ENCODE measurements at places on chromosomes 6 and 20.

- DNase-seq = no peak
Measured at GRCh38 chr6:102812242-102812641, 1418.7 kb downstream of the GRIK2 start.

GRCh38 chr6:161922631-161923119 lies 648.8 kb upstream of the AGPAT4 start:
- DNase-seq = peak; percentile 68

GRCh38 chr6:1792989-1793388 lies 183.3 kb downstream of the FOXC1 start:
- DNase-seq = peak; percentile 32

GRCh38 chr6:136022224-136022874 lies 170.8 kb downstream of the PDE7B start:
- no peak for DNase-seq

- DNase-seq = no peak
Measured at GRCh38 chr6:128246472-128247260, 273.7 kb downstream of the PTPRK start.

- DNase-seq = no peak
Measured at GRCh38 chr6:105537981-105538578, 135.2 kb upstream of the PREP start.

- no peak for DNase-seq
Measured at GRCh38 chr6:46262928-46263706, 92.3 kb upstream of the ENPP5 start.

GRCh38 chr20:57695012-57695411 lies 14.8 kb downstream of the PMEPA1 start:
- DNase-seq = peak; percentile 95

GRCh38 chr6:5498579-5498899 lies 237.2 kb downstream of the FARS2 start:
- no peak for DNase-seq

DNA sequence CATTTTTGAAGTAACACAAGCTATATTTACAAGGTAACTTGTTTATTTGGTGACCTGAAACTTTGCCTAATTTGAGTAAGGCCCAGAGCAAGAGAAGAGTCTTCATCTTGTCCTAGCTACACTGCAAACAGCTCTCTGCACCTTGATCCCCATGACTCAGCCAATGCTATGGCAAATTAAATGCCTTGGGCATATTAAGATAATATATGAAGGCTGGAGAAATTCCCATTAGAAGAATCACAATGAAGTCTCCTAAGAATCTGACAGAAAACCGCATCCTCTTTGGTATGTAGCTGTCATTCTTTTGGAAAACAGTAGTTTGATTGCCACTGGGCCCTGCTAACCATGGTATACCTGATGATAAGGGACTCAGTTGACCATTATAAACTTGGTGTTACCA lies 204.5 kb downstream of the UBE3D start:
- DNase-seq = no peak

DNA sequence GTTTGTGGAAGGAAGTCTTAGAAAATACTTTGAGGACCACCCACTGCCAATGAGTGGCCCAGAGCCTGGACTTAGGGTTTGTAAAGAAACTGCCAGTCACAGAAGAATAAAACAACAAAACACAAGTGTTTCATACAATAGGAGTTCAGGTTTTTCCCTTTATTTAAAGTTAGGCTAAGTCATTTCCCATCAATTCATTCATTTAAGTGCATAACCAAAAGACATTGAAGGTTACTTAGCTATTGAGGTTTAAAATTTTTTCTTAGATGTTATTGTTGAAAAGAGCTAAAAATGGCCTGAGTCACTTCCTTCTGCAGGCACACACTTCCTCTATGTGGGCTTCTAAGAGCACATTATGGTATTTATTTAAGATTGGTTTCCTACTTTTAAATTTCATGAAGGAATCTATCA lies 54.2 kb downstream of the ARMC2 start:
- DNase-seq = no peak

GRCh38 chr6:37160922-37161778 lies 8.8 kb upstream of the PIM1 start:
- DNase-seq = no peak

DNA sequence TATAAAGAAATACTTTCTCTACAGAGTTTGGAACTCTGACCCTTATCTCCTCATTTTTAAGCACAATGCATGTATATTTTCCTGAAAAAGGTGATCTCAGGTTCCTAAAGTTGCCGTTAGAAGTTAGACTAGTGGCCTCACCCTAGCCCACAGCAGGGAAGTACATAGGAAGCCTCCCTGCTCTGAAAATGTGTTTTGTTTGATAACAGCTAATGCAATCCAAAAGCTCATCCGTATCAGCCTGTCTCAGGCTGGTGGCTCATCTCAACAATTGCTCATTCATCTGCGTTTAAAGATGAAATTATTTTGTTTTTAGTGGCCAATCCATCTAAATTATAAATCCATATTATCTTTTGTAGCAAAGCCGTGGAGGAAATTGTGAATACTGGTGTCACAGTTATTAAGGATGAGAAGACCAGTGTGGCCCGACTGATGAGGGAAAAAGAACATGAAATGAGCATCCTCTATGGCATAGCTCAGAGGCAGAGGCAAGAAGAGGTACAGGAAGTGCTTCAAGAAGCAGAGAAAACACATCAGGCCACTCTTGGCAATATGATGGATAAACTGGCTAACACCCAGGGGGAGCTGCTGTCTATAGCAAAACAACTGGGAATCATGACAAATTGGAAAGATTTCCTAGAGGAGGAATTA lies 20.1 kb downstream of the C6orf163 start:
- no peak for DNase-seq

DNA sequence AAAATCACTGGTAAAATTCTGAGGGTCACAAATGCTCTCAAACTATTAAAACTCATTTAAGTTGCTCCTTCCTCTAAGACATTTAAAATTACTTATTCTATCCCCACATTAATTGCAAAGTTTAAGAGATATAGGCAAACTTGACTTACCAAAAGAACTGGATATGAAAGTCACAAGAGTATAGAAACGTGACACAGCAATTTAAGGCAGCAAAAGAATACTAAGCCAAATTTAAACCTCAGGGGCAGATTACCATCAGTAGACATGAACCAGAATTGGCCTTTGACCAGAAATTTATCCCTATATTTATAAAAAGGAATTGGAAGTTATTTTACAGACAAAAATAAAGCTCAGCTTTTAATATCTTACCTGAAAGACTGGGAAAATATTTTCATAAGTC lies 56.0 kb downstream of the MAP3K7 start:
- DNase-seq = no peak

DNA sequence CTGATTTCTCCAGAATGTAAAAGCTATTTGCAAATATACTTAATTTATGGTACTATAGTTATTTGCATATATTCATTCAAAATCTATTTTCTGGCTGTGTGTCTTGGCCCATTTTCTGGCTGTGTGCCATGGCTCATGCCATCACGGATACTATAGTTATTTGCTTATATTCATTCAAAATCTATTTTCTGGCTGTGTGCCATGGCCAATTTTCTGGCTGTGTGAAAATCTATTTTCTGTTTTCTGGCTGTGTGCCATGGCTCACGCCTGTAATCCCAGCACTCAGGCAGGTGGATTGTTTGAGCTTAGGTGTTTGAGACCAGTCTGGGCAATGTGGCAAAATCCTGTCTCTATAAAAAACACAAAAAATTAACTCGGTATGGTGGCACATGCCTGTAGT lies 28.9 kb upstream of the RIPK1 start:
- DNase-seq = no peak

GRCh38 chr20:37345339-37346235 lies at the start of gene SRC:
TSS of gene SRC (plus strand) at chr20:37346140. CDS start at chr20:37384154, 38,014 bp downstream.
- DNase-seq = peak; percentile 74

DNA sequence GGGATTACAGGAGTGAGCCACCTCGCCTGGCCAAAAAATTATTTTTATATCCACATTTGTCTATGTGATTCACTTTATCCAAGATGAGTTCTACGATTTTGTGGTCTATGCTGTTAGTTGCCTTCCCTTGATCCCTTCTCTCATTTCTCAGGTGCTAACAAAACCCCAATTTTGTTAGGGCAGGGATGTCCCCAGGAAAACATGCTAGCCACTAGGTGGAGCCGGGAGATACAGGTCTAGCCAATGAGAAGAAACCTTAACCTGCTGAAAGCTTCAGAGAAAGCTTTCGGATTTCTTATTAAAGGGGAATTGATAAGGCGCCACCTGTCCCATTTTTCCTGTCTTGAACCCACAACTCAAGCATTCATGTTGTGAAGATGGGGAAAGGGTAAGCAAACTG lies 167.4 kb upstream of the OLIG3 start:
- DNase-seq = peak; percentile 27

GRCh38 chr6:168124921-168125320 lies 45.9 kb upstream of the FRMD1 start:
- DNase-seq = no peak

DNA sequence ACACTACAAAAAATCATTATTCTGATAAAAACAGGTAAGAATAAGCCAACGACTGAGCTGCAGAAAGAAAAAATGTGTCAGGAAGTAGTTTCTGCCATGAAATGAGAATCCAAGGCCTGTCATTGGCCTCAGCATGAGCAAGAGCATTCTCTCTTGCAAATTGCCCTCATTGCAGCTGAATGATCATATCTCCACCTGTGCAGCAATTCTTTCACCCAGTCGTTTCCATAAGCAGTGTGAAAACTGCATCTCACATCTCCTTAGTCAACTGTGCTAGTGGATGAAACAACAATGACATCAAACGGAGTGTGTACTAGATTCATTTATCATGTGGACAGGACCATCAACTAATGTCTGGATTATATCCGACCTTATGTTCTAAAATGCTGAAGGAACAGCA lies 88.2 kb upstream of the STXBP5 start:
- no peak for DNase-seq

DNA sequence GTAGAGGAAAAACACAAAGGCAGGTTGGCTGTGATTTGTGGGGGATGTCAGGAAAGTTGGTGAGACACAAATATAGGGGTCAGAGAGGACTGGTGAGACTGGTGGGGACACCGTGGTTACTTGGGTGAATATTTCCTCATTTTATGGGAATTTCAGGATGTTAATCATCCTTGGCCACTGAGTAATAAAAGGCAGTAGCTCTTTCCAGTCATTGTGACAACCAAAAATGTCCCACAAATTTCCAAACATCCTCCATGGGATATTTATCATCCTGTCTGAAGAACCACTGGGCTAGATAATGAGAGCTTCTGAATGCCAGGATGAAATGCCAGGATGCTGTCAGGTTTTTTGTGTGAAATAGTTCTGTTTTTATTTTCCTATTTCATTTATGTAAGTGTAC lies 374.1 kb downstream of the CD109 start:
- no peak for DNase-seq

DNA sequence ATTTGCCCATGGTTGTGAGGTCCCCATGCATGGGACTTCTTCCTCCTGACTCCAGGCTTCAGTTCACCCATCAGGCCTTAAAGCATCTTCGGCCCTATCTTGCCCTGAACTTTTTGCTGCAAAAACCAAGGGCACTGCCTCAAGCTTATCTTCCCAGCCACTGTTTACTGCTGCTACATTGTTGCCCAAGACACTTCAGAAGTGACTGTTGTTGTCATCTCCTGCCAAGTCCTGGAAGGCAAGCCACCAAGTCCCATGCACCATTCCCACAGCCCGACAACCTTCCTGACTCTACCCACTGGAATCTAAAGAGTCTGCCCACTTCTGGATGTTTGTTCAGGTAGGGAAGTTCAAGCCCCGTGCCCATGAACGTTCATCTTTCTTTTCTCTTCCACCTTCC lies 12.4 kb downstream of the BANF2 start:
- no peak for DNase-seq

DNA sequence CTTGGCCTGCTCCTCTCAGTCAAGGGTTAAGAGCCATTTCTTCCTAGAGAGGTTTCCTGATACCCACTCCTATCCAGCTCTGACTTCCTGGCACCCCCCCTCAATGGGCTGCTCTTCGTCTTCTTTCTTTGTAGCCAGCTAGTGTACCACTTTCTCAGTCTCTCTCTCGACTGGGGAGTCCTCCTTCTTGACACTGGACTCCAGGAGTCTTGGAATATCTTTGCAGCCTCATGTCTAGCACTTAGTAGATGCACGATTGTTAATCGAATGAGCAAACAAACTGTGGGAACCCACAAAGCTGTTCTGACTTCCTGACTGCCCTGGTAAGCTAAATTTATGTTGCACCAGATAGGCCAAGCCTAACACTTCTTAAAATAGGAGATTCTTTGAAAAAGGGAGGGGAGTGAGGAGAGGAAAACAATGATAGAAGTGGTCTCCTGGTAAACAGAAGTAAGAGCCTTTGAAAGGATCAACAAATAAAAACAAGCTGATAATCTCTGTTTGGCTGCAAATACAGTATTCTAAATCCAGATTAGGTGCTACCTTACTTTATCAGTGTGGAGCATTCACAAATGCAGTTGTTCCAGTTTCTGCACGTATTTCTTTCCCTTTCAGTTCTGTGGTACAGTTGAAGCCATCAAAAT lies 160.1 kb upstream of the CITED2 start:
- DNase-seq = no peak

GRCh38 chr20:54491506-54491905 lies 16.1 kb downstream of the DOK5 start:
- no peak for DNase-seq

DNA sequence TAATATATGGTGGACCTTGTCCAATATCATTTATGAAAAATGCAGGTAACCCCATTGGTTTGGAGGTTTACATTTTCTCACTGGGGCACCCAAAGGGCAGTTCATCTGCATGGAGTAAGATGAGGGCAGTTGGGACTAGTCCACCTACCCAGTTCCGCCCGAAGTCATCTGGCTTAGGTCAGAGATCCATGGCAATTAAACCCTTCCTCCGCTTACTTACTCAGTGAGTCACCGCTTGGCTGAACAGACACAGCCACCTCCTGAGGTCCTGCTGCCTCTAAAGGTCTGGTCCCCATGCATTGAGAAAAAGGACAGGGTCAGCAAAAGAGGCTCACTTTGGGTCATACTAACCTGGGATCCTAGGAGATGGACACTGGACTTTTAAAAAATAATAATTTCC lies 102.9 kb upstream of the PRL start:
- peak; percentile 11 for DNase-seq

DNA sequence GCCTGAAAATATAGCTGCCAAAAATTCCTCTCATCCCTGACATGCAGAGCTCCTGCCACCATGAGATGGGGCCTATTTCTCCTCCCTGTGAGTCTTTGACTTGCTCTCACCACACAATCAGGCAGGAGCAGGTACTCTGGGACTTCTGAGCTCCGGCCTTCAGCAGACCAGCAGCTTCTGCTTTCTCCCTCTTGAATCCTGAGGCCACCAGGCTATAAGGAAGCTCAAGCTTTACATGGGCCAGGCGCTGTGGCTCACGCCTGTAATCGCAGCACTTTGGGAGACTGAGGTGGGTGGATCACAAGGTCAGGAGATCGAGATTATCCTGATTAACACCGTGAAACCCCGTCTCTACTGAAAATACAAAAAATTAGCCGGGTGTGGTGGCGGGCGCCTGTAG lies 238.7 kb upstream of the RREB1 start:
- no peak for DNase-seq
